ENCODE measurements at places on chromosomes 7 and 10. TPM values are rescaled to one million over a fixed set of nuclear protein-coding genes. Genes with fewer than 3 reads are reported as not detected.

- no peak for DNase-seq
Measured at GRCh38 chr10:18684953-18685352, 25.7 kb downstream of the ARL5B start.

DNA sequence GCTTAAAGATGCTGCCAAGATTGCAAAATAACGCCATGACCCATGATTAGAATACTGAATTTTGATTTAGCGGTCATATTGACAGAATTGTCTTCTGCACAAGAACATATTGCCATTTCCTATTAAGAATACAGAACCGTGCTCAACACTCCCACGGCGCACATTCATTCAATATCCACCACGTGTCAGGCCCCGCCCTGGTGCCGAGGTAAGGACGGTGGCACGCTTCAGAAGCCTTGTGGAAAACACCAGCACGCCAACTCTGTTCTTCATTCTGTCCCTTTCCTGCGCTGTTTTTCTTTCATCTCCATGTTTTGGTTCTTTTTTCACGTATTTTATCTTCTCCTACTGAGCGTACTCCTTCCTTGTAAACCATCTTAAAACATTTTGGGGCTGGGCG lies 189.3 kb downstream of the ZMYND11 start:
- DNase-seq = no peak

DNA sequence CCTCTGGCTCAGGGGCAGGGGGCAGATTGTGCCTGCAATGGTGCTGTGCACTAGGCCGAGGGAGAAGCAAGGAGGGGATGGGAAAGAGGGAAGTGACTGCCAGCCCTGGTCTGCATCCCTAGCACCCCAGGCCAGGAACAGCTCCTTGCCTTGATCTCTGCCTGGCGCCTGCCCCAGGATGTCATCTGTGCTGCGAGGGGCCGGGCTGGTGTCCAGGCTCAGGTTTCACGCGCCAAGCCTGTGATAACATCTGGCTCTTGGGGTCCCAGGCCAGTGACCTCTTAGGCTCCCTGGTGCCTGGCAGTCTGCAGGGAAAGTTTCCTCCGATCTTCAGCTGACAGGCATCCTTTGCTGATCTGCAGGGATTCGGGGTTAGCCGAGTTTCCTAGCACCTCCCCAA lies 193.5 kb upstream of the GPR26 start:
- DNase-seq = no peak

DNA sequence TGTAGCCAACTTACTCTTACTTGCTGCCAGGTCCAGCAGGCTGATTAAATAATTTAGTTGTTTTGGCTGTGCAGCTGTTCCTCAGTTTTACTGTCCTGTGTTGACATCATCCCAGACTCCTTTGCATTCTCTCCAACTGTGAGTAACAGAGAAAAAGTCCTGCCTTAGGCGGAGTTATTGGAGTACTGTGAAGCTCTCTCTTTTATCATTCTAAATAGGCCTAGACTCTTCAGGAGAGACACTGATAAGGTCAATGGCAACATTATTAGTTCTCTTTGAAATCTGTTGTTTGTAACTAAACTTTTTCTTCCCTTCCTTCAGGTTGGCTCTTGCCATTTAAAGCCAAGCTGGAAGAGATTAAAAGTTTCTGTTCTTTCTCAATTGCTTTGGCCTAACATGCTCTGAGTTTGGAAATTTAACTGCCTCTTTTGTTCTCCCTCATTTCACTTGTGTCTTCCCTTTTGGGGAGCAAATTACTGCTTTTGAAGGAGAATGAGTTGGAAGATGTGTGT lies 215.7 kb upstream of the CSTF2T start:
- DNase-seq = no peak

NUTM2A gene
- 0.09 TPM for total RNA-seq

MBLAC1 gene
- 2.4 TPM for total RNA-seq

Data from dermis blood vessel endothelial cell (primary cell).